ENCODE measurements at places on chromosomes 4 and X. TPM values are rescaled to one million over a fixed set of nuclear protein-coding genes. Genes with fewer than 3 reads are reported as not detected.

DNA sequence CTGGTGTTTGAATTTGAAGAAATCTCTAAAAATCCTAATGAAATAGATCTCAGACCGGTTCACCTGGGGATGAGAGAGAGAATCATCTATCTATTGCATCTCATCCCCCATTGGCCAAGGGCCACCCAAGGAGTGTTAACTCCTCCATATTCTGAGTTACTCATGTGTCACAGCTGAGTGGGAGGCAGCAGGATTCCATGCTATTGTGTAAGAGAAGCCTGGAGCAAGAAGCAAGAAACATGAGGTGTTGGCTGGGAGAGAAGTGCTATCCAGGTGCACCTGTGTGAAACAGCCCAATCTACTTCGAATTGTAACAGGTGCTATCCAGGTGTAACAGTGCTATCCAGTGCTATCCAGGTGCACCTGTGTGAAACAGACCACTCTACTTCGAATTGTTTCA lies 150.3 kb upstream of the MAOA start:
- peak; percentile 12 for DNase-seq

DNA sequence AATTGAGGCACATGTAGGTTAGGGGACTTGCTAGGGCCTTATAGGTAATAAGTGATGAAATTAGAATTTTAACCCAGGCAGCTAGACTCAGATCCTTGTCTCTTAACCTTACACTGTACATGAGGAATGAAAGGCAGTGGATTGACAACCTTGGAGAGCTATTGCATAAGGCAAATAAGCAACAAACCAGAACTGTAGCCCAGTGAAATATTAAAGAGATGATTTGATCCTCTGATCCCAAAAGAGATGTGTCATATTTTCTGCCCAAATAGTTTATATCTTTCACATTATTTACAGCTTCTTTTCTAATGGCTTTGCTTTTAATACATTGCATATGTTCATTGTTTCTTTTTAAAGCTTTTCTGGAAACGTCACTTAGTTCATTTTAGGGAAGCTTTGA lies 252.6 kb downstream of the ANK2 start:
- no peak for DNase-seq

DNA sequence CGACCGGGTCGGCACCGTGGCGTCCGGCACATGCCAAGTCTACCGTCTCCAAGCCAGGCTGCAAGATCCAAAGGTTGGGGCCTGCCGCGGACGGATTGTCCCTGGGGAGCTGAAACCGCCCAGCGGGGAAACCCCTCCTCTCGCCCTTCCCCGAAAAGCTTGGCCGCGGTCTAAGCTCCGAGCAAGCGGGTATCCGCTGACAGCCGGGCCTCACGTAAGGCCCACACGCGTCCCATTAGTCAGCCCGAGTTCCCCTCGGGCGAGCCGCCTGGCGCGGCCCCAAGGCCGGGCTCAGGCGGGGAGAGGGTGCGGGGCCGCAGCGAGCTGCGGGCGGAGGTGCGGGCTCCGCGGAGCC lies 6.8 kb upstream of the BCOR start:
- no peak for DNase-seq

GRCh38 chr4:177728361-177729152 lies 286.3 kb upstream of the AGA start:
- DNase-seq, result peak; percentile 32

DNA sequence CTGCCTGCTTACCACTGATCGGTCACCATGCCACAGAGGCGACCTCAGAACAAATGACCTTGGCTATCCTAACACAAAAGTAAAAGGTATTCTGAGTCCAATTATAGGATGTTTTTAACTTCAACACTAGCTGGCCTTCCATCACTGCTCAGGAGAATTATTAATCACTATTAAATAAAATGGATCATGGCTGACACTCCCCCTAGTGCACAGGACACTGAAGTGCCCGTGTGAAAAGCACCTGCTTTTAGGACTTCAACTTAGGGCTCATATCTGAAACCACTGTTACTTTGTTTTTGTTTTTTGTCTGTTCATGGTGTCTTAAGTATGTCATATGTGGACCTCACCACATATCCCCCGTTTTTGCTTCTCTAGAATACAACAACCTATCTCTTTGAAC lies 33.9 kb downstream of the STX18 start:
- DNase-seq, result no peak

GRCh38 chrX:23659339-23659738 lies 8.0 kb upstream of the PRDX4 start:
- DNase-seq, result no peak

- DNase-seq, result no peak
Observed at GRCh38 chrX:149491812-149492211, 13.3 kb downstream of the IDS start.

DNA sequence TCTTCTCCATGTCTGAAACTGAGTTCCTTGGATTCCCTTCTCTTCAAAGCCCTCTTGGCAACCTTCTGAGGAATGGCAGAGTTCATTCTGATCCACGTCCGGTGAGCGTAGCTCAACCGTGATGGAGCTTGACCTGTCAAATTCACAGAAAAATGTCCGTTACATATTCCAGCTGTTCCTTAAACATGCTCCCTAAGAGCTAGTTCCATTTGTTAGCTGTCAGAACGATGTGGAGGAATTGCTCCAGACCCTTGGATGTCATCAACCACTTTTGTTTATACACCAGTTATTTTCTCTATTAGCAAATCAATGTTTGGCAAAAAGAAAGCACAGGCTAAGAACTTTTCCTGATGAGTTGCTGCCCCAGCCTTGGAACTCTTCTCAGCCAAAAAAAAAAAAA lies 50.1 kb downstream of the NHS start:
- DNase-seq, result no peak

The AFM gene
- total RNA-seq, result not detected

The TMPRSS11D gene
- total RNA-seq, result not detected

The ALPK1 gene
- total RNA-seq, result 12.5 TPM

The KIAA1210 gene
- total RNA-seq, result not detected

The HMGN5 gene
- 0.96 TPM for total RNA-seq

The RAI2 gene
- 3.2 TPM for total RNA-seq

The LPAR4 gene
- total RNA-seq, result 0.21 TPM
